ENCODE measurements at places on chromosomes 4 and X. TPM values are rescaled to one million over a fixed set of nuclear protein-coding genes. Genes with fewer than 3 reads are reported as not detected.

EDNRA gene
- 140 TPM for total RNA-seq

NAP1L2 gene
- total RNA-seq = 1.1 TPM

TCEAL1 gene
- 18.8 TPM for total RNA-seq

FRYL gene
- 56.8 TPM for total RNA-seq

L1CAM gene
- 2.1 TPM for total RNA-seq

VCX3B gene
- not detected for total RNA-seq

OTUD4 gene
- total RNA-seq = 38.3 TPM

GAGE12G gene
- total RNA-seq = not detected

MAGEC1 gene
- not detected for total RNA-seq

CDKL2 gene
- total RNA-seq = 2.1 TPM

BMPR1B gene
- 2.6 TPM for total RNA-seq

ASB12 gene
- total RNA-seq = 0.18 TPM

TSPAN7 gene
- 11.8 TPM for total RNA-seq

POU3F4 gene
- total RNA-seq = not detected

IQCM gene
- total RNA-seq = 0.94 TPM

ANTXR2 gene
- total RNA-seq = 63.2 TPM

SOD3 gene
- 5.8 TPM for total RNA-seq

F11 gene
- not detected for total RNA-seq

FGF5 gene
- total RNA-seq = 0.07 TPM

HOPX gene
- total RNA-seq = 3.1 TPM

ERAS gene
- 0.33 TPM for total RNA-seq

SRPX2 gene
- 13.7 TPM for total RNA-seq

SASH3 gene
- not detected for total RNA-seq

NSUN7 gene
- total RNA-seq = 22.4 TPM

TXK gene
- total RNA-seq = 1.7 TPM

SERTM2 gene
- 3.7 TPM for total RNA-seq

SFRP2 gene
- 27.1 TPM for total RNA-seq

SOWAHB gene
- 1.2 TPM for total RNA-seq

DRP2 gene
- total RNA-seq = 4.2 TPM

NR0B1 gene
- 1.3 TPM for total RNA-seq

MAGEB1 gene
- not detected for total RNA-seq

GJB1 gene
- not detected for total RNA-seq

USP26 gene
- not detected for total RNA-seq

MAGEA2B gene
- total RNA-seq = not detected

SATL1 gene
- 0.72 TPM for total RNA-seq

FANCB gene
- 6.0 TPM for total RNA-seq

ENPEP gene
- total RNA-seq = 11.9 TPM

POLN gene
- 3.7 TPM for total RNA-seq

TGIF2LX gene
- not detected for total RNA-seq

LGI2 gene
- total RNA-seq = 4.1 TPM

CXorf49 gene
- total RNA-seq = not detected

FAM9B gene
- total RNA-seq = not detected

SPOCK3 gene
- total RNA-seq = 2.7 TPM

TCP11X2 gene
- not detected for total RNA-seq

FRMD7 gene
- total RNA-seq = 0.18 TPM

CFI gene
- total RNA-seq = 485 TPM

PPP4R3C gene
- not detected for total RNA-seq

MGAT4D gene
- total RNA-seq = not detected
